Activated gamma-delta T cell (primary cell): ENCODE measurements at places on chromosomes 12 and 14.

DNA sequence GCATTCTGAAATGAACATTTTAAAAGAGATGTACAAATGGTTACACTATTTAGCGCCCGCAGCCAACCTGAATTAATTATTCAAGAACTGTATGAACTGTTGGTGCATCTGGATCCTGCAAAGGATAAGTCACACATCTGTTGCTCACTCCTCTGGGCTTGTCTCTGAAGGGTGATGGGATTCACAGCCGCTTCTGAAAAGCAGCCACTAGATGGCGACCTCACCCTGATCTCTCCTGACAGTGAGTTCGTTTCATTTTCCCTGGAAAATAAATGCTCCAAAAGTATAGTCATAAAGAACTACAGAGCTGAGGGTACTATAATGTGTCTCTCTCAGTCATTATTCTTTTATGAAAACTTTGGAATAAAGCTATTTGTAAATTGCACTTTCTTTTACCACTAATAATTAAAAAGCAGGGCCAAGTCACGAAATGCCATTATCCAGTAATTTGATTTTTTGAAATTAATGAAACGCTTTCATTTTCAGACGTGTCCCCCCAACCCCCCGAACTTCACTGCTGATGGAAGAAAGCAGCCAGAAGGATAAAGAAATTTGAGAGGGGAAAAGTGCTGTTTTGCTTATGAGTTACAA lies 789.6 kb downstream of the NRXN3 start:
- DNase-seq = no peak

- DNase-seq = no peak
These were observed 4.1 kb downstream of the NINJ2 start for GRCh38 chr12:659090-659683.

- no peak for DNase-seq
These were observed 30.1 kb downstream of the SPRING1 start for GRCh38 chr12:116707751-116708150.

DNA sequence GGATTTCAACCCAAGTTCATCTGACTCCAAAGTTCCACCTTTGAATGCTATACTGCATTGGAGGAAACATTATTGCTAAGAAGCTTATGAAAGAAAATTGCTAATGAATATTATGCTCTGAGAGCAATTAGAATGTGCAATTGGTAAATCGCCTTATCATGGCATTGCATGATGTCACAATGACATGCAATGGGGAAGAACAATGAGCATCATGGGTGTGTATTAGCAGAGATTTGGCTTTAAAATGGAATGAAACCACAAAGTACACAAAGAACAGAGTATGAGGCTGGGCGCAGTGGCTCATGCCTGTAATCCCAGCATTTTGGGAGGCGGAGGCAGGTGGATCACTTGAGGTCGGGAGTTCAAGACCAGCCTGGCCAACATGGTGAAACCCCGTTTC lies 34.7 kb downstream of the FOS start:
- no peak for DNase-seq

- DNase-seq = no peak
These were observed 20.4 kb downstream of the RGS6 start for GRCh38 chr14:71952381-71953363.

DNA sequence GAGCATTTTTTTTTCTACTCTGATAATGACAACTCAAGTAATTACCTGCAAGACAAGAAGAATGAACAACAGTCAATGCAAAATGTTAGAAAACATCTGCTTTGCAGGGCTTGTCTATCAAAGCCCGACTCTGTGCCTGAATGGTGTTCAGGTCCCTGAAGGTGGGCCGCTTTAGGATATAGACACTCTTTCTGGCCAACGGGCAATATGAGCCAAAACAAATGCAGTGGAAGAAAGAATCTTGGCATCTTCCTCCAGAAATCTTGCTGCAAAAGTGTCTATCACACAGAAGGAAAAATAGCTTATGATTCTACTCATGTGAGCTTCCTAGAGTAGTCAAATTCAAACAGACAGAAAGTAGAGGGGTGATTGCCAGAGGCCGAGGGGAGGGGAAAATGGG lies 32.7 kb downstream of the FOS start:
- no peak for DNase-seq

DNA sequence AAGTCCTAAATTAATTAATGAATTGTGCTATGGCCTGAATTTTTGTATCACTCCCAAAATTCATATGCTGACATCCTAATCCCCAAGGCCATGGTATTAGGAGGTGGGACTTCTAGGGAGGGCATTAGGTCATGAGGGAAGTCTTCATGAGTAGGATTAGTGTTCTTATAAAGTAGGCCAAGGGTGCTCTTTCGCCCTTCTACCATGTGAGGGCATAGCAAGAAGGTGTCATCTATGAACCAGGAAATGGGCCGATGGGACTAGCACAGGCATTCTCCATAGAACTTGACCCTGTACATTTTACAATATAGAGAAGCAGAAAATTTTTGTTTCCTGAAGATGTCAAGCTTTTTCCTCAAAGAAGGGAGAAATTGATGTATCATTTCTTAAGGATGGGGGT lies 12.5 kb downstream of the SYT10 start:
- DNase-seq = no peak

- peak; percentile 68 for DNase-seq
These were observed 17.0 kb downstream of the RHOF start for GRCh38 chr12:121776190-121777098.

GRCh38 chr12:93322784-93323183 lies 54.9 kb upstream of the NUDT4 start:
- no peak for DNase-seq

DNA sequence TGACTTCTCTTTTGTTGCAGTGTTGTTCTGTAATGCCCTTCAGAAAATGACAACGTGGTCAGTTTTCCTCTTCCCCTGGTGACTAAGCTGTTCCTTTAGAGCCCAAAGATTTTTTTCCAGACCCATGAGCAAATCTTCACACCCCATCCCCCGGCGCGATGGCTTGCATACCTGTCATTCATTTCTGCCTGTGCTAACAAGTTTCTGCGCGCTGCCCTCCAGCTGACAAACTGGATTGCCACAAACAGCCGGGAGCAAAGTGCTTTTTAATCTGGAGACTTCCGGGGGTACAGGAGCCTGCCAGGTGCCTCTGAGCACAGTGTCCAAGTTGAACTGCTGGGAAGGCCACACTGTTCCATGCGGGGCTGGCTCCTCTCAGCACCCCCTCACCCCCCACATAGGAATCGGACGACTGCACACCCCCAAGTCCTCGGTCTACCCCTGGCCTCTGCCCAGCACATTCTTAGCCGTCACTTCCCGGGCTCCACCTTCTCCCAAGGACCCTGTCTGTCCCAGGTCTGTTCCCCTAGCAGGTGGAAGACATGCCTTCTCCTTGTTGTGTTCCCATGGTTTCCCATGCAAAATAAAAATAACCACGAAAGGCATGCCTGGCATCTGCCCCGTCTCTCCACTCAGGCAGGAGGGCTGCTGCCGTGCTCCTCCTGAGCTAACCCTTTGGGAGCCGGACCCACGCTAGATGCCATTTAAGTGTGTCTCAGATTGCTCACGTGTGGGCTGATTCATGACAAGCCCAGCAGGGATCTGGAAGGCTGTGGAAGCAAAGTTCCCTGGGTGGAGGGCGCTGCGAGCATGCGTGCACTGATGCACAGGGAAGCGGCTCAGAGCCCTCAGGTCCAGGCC lies 14.1 kb downstream of the RILPL1 start:
- no peak for DNase-seq

- no peak for DNase-seq
These were observed 82.2 kb downstream of the ATXN7L3B start for GRCh38 chr12:74619884-74620283.

DNA sequence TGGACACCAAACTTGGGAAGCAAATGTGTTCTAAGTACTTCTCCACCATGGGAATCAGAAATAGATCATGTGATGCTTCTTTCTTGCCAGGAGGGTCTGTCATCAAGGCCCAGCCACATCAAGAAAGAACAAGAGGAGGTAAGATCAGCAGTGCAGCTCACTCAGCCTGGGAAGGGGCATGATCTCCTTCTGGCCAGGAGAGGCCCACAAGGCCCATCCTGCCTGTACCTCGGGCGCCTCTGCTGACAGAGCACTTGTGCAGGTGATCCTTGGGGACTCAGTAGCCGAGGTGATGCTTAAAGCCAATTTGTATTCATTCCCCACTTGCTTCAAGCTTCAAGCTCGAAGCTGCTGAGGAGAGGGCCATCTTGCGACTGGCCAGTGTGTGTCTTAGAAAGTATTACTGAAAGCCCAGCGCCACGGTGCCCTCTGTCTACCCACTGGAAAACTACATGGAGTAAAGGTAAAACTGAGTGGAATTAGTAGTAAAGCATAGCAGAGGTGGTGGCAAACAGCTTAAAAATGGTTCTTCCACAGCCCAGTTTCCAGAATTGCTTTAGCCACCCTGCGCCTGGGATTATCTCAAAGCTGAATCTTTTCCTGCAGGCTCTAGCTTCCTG lies 26.2 kb downstream of the RTRAF start:
- DNase-seq = no peak

DNA sequence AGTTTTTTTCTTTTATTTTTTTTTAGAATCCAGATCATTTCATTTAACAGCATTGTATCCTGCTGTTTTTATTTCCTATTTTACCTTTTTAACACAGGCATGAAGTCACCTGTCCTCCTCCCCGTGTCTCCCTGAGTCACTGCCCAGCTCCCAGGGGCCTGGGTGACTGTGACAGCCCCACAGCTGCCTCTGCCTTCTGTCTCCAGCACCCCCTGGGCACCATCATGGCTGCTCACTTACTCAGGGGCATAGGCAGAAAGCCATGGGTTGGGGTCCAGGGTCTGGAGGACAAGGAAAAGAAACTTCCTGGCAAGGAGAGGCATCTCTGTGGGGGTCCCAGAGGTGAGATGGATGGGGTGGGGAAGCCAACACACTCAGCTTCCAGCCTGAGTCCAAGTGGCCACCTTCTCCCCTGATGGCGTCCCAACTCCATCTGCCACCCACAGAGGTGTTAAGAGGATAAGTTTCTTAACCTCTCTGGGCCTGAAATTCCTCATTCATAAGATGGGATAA lies 25.3 kb downstream of the TMEM63C start:
- DNase-seq = no peak

GRCh38 chr12:110785240-110785639 lies 42.5 kb upstream of the PPP1CC start:
- no peak for DNase-seq

DNA sequence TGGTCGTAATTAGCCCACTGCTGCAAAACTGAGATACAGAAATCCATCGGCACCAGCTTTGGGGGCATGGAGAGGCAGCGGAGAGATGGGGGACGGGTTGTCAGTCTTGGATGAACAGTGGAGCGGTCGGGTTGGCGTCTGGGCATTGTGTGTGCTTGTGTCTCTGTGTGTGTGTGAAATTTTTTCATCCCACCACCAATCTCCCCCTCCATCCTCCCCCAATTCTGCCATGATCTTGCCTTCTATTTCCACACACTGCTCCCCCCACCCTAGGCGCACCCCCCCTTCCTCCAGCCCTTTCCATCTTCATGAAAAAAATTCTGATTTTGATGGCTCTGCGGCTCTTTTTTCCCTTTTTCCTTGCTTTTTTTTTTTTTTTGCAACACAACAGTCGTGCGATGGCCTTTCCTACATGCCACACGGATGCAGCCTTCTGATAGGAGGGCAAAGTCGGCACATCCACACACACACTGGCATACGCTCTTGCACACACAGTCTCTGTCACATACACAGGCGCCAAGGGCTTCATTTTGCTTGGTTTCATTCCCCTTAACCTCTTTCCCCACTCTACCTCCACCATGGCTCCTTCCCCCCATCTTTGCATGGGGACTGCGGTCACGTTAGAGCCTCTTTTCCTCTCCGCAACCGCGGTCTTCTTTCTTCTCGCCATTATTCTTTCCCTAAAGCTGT lies 3.3 kb downstream of the NRXN3 start:
- DNase-seq = no peak

GRCh38 chr12:46446645-46447044 lies 74.1 kb upstream of the SLC38A2 start:
- DNase-seq = no peak

GRCh38 chr12:112973011-112973735 lies 5.1 kb upstream of the OAS2 start:
- no peak for DNase-seq
